Activated naive CD4-positive, alpha-beta T cell (primary cell): ENCODE measurements at places on chromosomes 1 and 21.

GRCh38 chr1:109823543-109824348 lies 60.0 kb upstream of the EPS8L3 start:
- no peak for DNase-seq

DNA sequence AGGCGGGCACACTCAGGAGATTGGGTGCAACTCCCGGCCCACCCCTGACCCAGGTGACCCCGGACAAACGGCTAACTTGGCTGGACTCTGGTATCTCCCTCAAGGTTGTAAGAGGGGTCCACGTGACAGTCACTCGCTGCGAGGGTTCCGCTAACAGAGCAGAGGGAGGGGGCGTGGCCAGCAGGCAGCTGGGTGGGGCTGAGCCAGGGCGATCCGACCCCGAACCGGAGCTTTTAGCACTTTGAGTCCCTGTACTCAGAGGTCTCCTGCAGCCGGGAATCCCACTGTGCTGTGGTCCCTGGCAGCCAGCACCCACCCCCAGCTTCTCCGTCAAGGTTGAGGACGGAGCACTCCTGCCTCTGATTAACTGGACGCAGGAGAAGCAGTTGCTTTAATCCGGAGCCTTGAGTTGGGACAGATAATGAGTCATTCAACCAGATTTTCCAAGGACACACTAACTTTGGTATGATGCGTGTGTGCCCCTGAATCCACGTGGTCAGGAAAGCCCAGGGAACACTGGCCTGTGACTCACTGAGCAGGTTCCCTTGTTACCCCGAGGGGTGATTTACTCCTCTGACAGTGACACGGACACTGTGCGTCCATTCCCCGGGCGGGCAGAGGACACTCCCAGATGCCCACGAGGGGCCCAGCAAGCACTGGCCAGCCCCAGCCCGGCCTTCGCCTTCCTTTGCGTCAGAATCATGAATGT lies 16.8 kb downstream of the TRPM2 start:
- no peak for DNase-seq

DNA sequence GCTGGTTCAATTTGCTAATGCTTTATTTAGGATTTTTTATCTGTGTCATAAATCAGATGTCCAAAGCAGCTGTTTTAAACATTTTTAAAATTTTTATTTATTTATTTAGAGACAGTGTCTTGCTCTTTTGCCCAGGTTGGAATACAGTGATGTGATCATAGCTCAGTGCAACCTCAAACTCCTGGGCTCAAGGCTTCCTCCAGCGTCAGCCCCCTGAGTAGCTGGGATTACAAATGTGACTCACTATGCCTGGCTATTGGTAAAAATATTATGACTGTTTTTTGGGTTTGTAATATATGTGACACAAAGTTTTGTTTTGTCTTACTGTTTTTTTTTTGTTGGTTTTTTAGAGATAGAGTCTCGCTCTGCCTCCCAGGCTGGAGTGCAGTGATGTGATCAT lies 11.8 kb downstream of the ZBED6 start:
- no peak for DNase-seq

- DNase-seq, result no peak
Measured at GRCh38 chr21:37899146-37899545, 17.1 kb downstream of the KCNJ6 start.

DNA sequence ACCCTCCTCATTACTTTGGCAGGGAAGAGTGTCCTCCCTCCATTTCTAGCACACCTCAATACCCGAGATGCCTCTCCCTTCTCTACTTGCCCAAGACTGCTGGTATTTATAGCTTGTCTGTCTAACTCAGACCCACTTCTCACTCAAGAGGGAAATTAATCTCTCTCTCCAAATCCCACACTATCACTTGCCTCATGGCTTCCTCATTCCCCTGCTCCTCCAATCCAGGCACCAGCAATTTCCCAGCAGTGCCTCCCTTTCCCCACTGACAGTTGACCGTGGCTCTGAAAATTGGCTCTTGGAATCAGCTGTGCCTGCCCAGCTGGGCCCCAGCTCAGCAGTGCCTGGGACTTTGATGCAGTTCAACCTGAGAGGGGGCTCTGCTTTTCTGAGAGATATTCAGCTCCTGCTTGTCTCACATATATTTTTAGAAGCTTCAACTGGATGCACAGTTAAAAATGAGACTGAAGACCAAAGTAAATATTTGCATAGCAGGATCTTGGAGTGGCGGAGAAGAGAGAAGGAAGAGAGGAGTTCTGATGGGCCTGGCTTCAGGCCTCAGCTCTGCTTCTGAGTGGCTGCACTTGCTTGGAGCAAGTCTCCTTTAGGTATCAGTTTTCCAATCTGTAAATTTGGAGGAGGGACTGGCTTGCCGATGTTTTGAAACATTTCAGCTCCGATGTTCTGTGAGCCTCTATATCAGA lies 81.1 kb upstream of the SPATA6 start:
- no peak for DNase-seq

DNA sequence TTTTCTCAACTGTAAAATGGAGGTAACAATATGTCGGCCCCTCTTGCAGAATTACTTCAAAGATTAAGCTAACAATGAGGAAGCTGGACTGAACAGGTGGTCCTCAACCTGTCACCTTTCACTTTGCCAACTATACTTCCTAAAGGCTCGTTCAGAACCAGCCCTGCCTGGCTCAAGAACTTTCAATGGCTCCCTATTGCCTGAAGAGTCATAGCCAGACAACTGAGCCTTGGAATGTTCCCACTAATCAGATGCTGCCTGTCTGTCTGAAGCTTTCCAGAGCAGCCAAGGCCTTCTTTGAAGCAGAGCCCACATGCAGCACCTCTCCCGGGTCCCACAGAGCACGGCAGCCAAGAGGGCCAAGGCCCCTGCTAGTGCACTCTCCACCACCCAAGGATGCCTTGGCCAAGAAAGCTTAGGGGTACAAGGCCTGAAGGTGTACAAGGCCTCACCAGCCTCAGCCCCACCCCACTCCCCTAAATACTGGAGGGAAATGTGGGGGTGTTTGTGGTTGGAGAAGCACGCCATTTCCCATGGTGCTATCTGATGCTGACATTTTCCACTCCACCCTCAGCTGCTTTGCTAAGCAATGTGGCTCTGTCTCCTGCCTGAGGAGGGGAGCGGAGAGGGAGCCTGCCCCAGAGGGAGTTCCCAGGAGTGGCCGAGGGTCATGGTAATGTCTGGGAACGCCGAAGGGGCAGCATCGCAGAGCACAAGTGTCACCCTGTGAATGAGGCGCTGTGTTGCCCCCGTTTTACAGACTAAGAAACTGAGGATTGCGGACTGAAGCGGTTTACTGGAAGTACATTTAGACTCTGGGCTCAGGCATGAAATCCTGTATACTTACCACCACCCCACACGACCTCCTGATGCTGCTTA lies 8.2 kb upstream of the LAPTM5 start:
- DNase-seq, result no peak

- no peak for DNase-seq
Measured at GRCh38 chr1:35893051-35893879, 10.3 kb downstream of the AGO1 start.

- DNase-seq, result no peak
Measured at GRCh38 chr1:234553240-234554188, 56.5 kb downstream of the IRF2BP2 start.

- DNase-seq, result no peak
Measured at GRCh38 chr1:186654741-186655140, 25.5 kb downstream of the PTGS2 start.

GRCh38 chr1:244456586-244456985 lies 4.5 kb upstream of the CATSPERE start:
- DNase-seq, result no peak

GRCh38 chr1:85078903-85079302 lies 30.6 kb upstream of the MCOLN3 start:
- DNase-seq, result no peak

DNA sequence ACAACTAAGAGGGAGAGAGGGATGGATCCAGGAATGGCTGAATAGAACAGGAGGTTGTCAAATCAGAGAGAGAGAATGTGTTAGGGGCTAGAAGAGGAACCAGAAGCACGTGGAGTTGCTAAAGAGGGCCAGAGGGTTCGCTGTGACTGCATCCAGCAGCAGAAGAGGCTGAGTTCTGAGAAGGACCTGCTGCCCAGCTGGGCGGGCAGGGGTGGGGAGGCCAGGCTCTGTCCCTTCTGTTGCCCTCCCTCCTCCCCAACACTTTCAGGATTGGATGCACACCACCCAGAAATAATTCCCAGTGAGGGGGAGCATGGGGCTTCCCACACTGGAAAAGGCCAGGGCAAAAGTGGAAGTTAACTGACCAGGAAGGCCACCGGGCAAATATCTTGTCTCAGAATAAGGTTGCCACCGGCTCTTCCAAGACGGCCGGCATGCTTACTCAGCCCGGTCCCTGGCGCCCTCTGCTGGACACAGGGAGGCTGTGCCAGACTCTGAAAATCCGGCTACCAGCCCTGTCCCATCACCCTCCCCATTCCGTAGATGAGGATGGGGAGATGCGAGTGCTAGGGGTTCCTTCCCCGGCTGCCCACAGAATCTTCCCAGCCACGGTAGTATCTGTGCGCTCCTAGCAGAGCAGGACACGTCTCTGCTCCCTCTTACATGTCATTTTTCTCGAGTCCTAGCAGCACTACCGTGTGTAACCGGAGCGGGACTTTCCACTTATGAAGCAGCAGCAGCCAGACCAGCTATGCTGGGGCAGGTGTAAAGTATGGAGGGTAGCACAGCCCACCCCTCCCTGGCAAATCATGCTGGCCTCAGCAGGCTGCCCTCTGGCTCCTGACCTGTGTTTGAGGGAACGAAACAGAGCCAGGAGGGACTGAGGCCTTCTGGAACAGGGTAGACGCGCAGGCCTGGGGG lies 46.8 kb upstream of the A3GALT2 start:
- DNase-seq, result peak; percentile 62

GRCh38 chr21:27581168-27581567 lies 614.3 kb upstream of the ADAMTS5 start:
- no peak for DNase-seq

GRCh38 chr1:169681140-169681539 lies 30.3 kb downstream of the SELL start:
- DNase-seq, result no peak

DNA sequence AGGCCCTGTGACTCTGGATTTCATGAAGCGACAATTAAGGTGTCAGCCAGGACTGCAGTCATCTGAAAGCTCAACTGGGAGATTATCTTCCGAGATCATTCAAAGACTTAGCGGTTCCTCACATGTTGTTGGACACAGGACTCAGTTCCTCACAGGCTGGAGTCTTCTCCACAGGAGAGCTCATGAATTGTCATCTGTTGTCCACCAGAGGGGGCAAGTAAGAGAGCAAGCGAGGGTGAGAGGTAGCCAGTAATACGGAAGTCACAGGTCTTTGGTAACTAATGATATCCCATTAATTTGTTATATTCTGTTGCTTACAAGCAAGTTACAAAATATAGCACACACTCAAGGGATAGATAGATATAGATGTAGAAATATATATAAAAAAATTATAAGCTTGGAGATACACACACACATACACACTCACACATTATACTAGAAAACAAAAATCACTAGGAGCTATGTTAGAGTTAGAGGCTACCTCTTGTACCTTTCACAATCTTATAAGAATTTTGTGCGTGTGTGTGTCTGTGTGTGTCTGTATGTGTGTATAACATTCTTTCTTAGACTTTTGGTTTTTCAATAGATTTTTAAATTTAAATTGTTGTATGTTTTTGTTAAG lies 1695.3 kb downstream of the BRINP3 start:
- DNase-seq, result no peak

GRCh38 chr1:11550664-11551283 lies 71.8 kb downstream of the DISP3 start:
- no peak for DNase-seq

- DNase-seq, result no peak
Measured at GRCh38 chr1:89735479-89735878, 85.4 kb upstream of the LRRC8D start.

DNA sequence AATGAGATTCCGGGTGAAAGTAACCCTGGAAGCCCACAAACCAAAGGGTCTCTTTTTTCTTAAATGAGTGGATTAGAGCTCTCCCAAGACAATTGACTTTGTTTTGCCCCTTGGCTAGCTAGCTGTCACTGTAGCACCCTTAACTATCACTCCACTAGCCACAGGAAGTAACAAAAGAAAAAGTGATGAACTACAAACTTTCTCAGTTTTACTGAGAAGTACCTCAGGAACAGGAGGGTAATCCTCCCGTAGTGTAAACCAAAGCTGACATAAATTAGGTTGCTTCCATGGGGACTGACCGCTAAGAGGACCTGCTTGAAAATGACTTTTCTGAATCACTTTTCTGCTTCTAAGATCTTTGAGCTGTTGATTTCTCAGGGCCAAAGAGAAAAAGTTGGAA lies 240.1 kb downstream of the BARHL2 start:
- no peak for DNase-seq

GRCh38 chr1:109395602-109396512 lies 1.9 kb downstream of the SORT1 start:
- no peak for DNase-seq

DNA sequence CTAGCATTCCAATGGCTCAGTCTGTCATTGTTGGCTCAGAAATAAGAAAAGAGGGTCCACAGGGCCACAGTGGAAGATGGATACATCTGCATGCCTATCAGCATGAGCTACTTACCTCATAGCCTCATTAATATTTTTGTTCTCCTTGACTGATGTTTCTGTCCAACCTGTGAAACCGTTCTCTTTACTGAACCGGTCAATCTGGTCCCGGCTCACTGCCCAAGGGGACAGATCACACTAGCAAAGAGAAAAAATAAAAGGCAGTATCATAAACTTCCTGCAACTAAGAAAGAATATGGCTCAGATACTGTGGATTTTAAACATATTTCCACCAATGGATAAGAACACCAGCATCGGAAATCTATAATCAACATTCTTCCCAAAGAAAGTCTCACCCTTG lies 4.7 kb downstream of the RAB29 start:
- no peak for DNase-seq

GRCh38 chr1:168933141-168933805 lies 173.2 kb upstream of the ATP1B1 start:
- DNase-seq, result no peak

DNA sequence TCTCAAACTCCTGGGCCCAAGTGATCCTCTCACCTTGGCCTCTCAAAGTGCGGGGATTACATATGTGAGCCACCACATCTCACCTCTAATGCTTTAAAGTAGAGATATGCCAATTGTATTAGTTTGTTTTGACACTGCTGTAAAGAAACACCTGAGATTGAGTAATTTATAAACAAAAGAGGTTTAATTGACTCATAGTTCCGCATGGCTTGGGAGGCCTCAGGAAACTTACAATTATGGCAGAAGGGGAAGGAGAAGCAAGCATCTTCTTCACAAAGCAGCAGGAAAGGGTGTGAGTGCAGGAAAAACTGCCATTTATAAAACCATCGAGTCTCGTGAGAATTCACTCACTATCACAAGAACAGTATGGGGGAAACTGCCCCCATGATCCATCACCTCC lies 3.5 kb upstream of the MYCL start:
- DNase-seq, result no peak

DNA sequence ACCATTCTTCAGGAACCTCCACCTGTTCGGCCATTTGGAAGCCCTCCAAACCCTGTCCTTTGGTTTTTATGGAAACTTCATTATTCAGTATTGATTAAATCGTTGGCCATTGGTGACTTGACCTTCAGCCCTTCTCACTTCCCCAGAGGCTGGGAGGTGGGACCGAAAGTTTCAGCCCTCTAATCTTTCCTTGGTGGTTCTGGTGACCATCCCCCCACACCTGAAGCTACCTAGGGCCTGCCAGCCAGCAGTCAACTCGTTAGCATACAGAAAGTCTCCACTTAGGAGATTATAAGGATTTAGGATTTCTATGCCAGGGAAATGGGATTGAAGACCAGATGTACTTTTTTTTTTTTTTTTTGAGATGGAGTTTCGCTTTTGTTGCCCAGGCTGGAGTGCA lies 6.7 kb downstream of the DHX9 start:
- no peak for DNase-seq
